Right forelimb (tissue), 1 donor: ENCODE measurements at places on chromosomes 3 and 15.

DNA sequence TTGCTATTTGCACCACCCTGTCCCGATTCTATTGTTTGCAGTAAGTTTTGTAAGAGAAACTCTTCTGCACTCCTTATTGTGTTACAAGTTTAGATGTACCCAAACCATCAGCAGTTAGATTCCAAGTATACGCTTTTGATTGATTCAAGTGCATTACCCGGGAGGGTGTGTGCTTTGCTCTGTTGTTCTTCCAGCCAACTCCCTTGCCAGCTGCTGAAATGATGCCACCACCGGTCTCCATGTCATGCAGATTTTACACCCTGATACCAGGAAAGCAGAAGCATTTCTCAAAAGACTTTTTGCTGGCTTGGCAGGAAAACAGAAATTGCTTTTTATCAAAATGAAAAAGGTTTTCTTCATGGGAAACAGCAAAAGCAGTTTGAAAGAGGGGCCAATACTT is 1006.6 kb upstream of the CFAP20DC start:
- no peak for DNase-seq

- DNase-seq: no peak
These were observed 175.5 kb upstream of the SLCO3A1 start for GRCh38 chr15:91678003-91678402.

- no peak for DNase-seq
These were observed 607.4 kb downstream of the ROBO1 start for GRCh38 chr3:79160421-79160820.

GRCh38 chr3:73591286-73591800 is 33.4 kb downstream of the PDZRN3 start:
- no peak for DNase-seq
